ENCODE measurements at places on chromosomes 5 and 9.
A peak's percentile ranks its signal among the peaks of the same experiment; 100 is the strongest.

GRCh38 chr9:3783156-3783555, 257.4 kb upstream of the RFX3 start:
- DNase-seq: no peak

GRCh38 chr9:114898741-114899140, 31.6 kb downstream of the TNFSF8 start:
- DNase-seq: peak; percentile 66

DNA sequence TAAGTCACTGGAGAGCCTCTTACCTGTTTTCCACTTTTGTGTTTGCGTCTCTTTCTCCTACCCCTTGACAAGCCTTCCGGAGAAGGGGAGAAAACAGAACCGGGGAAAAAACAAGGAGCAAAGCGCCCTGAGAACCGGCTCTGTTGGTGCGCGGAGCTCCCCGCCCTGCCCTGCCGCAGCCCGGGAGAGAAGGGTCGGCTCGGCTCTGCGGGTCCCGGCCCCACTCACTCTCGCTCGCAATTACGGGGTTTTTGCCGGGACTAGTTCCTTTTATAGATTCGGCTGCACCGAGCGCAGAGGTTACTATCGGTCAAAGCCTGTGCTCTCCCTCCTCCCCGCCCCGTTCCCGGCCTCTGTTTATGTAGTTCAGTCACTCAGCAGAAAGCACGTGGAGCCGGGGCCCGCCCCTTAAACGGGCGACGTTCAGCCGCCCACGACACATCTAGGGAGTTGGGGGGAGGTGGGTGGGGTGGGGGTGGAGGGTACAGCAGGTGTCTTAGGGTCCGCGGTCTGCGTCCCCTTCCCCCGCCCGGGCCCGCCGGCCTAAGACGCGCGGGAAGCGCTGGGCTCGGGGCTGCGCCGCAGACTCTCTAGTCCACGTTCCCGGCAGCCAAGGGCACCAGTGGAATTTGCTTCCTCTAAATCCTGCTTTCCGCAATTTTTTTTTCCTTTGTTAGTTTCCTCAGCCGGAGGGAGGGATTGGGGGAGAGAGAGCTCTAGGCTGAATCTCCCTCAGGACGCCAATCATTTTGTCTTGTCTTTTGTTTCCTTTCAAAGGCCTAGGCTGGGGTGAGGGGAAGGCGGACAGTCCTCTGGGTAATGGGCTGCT, at the start of gene ABCA1:
TSS of gene ABCA1 (minus strand) at position 244 of the 829 bp plus-strand sequence. CDS start 24,476 bp downstream, outside the sequence.
- DNase-seq: peak; percentile 89

DNA sequence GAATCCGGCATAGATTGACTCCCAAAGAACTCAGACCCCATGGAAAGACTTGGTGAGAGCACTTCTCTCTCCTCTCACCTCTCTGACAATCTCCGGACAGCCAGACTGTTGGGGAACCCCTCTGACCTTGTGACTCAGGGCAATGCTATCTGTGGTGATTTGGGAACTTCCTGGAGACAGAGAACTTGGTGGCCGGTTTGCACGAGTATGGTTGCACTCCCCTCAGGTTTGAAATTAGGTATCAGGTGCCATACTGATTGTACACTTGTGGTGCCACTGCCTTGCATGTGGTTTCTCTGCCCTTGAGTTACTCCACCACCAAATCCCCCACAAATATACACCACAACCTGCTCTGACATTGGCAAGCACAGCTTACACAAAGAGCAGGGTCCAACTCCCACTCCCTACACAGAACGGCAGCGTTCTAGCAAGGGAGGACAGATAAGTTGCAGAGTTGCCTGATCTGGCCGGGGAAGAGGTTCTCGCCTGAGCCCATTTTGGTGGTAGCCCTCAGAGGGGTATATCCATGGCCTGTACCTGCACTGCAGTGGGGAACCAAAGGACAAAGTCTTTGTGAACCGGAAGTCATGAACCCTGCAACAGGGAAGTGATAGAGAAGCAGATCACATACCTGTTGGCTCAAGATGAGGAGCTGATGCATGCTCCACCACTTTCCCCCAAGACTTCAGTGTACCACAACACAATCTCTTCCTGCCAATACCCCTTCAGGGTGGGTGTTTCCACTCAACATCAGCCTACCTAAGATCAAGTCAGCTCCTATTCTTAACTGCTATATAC, 255.1 kb downstream of the MCTP1 start:
- no peak for DNase-seq

GRCh38 chr5:146339715-146340259, 1.1 kb downstream of the POU4F3 start:
- no peak for DNase-seq

Data from lung microvascular endothelial cell (primary cell).